ENCODE measurements at places on chromosomes 1 and 21. TPM values are rescaled to one million over a fixed set of nuclear protein-coding genes. Genes with fewer than 3 reads are reported as not detected.

The KRTAP13-2 gene
- not detected for total RNA-seq

GRCh38 chr1:63746129-63746864 is 27.5 kb upstream of the ROR1 start:
- no peaks in the 10 kb centered on the region for H3K36me3 ChIP-seq
- H3K4me3 ChIP-seq: no peak overlapping the region
- no peaks in the 10 kb centered on the region for H3K27me3 ChIP-seq
- no peak overlapping the region for H3K27ac ChIP-seq

GRCh38 chr1:239731082-239731748 is 344.8 kb downstream of the CHRM3 start:
- no peaks in the 10 kb centered on the region for H3K36me3 ChIP-seq
- no peaks in the 10 kb centered on the region for H3K4me1 ChIP-seq
- no peak overlapping the region for H3K4me3 ChIP-seq

GRCh38 chr1:220928320-220928719 is 49.1 kb downstream of the HLX start:
- H3K4me1 ChIP-seq: peaks cover 16% of the 10 kb centered on the region
- no peak overlapping the region for H3K27ac ChIP-seq
- DNase-seq: no peak

DNA sequence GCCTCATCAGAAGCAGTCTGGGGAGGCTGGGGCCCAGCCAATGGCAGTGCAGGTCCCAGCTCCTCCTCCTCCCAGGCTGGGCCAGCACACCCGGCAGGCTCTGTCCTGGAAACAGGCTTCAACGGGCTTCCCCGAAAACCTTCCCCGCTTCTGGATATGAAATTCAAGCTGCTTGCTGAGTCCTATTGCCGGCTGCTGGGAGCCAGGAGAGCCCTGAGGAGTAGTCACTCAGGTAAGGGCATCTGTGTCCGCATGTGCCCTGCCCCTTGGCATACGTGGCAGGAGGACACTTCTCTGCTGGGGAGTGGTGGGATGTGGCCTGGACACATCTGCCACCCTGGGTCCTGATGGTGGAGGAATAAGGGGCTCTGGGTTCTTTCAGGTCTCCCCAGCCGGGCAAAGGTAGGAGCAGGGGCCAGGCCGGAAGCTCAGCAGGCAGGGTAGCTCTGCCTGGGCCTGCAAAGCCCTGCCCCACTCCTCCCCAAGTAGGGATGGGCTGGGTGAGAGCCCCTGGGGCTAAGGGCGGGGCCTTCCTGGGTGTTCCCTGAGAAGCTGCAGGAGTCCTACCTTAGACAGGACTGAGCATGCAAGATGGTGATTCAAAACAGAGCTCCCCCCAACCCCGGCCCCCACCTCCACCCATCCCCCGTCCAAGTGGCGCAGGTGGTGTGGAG is at the start of gene GJB5:
TSS of gene GJB5 (plus strand) at position 84 of the 674 bp plus-strand sequence. CDS start 2,284 bp downstream, outside the sequence.
- no peaks in the 10 kb centered on the region for H3K4me1 ChIP-seq
- H3K27me3 ChIP-seq: no peaks in the 10 kb centered on the region
- no peak within 1 kb of the TSS for H3K4me3 ChIP-seq

The FAM72D gene
- total RNA-seq: not detected

DNA sequence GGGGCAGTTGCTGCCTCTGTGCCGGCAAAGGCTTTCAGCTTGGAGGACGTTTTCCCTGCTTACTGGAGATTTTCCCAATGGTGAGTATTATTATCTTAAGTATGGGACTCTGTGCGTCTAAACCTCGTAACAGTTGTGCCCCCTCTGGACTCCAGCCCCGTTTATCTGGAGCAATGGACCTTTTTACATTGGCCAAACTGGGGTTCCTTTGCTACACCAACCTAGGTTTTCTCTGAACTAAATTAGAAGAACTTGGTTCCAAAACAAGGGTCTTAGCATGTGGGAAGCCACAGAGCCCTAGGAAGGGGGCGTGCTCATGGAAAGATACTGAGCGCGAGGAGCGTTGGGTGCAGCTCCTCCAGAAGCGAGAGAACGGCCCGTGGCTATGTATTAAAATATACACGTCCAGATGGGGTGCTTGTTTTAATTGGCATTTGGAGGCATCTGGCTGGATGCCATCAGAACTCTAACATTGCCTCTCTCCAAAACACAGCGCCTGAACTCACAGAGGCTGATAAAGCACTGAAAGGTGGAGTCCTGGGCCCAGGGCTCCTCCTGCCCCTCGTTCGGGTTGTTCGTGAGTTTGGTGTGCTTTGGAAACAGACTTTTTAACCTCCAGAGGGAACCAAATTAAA is 28.4 kb downstream of the POFUT2 start:
- no peak overlapping the region for H3K27ac ChIP-seq
- H3K4me3 ChIP-seq: no peak overlapping the region
- no peak for DNase-seq
- no peaks in the 10 kb centered on the region for H3K27me3 ChIP-seq
- no peaks in the 10 kb centered on the region for H3K4me1 ChIP-seq

DNA sequence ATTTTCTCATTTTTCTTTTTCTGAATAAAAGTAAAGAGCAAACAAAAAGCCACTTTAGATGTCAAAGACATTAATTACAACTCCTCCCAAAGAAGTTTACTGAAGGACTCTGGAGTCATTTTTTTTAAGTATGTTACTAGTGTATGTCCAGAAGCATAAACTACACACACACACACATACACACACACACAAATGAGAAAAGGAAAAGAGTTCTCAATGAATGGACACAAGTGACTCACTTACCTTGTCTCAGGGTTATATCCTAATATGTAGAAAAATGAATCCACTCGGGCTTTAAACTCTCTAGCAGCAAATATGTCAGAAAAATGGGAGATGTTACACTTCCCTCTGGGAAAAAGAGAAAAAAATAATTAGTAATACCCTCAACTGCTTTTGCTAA is 223.1 kb downstream of the SLC45A1 start:
- H3K36me3 ChIP-seq: no peaks in the 10 kb centered on the region
- H3K27ac ChIP-seq: no peak overlapping the region
- H3K4me3 ChIP-seq: no peak overlapping the region
- no peaks in the 10 kb centered on the region for H3K27me3 ChIP-seq

The TAS1R1 gene
- total RNA-seq: not detected

- no peak overlapping the region for H3K27ac ChIP-seq
- H3K4me3 ChIP-seq: no peak overlapping the region
- no peaks in the 10 kb centered on the region for H3K4me1 ChIP-seq
- no peaks in the 10 kb centered on the region for H3K27me3 ChIP-seq
- no peak for DNase-seq
Measured at GRCh38 chr1:14655385-14655784, 56.9 kb downstream of the KAZN start.

DNA sequence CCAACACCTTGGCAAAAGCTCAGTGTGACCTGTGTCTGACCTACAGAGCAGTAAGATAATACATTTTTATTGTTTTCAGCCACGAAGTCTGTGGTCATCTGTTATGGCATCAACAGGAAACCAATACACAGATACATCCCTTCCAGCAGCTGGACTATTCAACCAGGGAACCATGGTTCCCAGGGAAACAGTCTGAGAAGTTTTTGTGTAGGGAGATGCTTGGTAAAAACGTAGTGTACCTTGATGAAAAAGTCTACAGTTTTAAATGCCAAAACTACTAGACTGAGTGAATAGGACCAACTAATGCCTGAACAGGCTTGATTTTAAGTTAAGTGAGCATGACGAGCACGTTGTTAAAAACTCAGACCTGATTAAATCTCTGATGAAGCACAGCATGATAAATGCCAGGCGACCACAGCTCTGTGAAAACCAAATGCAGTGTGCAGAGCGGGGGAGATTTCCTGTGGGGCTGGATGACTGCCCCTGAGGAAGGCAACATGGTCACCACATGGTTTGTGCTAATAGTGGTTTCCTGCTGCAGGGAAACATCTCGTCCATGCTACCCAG is 228.9 kb downstream of the TNR start:
- no peaks in the 10 kb centered on the region for H3K36me3 ChIP-seq
- no peak overlapping the region for H3K4me3 ChIP-seq
- no peak overlapping the region for H3K27ac ChIP-seq
- DNase-seq: no peak
- no peaks in the 10 kb centered on the region for H3K4me1 ChIP-seq
- H3K27me3 ChIP-seq: no peaks in the 10 kb centered on the region

GRCh38 chr1:158087320-158087927 is 93.3 kb upstream of the CD1D start:
- no peak overlapping the region for H3K4me3 ChIP-seq
- H3K36me3 ChIP-seq: no peaks in the 10 kb centered on the region
- DNase-seq: no peak

DNA sequence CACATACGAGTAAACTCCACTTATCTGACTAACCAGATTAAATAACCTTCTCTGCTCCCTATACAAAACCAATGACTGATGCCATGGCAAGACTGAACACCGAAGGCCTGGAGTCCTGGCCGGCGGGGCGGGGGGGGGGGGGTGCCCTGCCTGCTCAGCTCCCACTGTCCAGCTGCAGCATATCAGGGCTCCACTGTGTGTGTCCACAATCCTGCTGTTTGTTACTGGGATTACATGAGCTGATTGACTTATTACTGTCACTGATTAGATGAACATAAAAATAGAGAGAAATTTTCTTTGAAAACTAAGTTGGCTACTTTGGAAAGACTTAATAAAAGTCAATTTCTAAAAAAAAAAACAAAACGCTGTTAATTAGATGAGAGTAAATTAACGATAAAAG is 24.9 kb downstream of the TMEM63A start:
- H3K27me3 ChIP-seq: no peaks in the 10 kb centered on the region
- DNase-seq: no peak
- H3K27ac ChIP-seq: no peak overlapping the region
- peaks cover 97% of the 10 kb centered on the region for H3K36me3 ChIP-seq

The LENEP gene
- total RNA-seq: not detected

DNA sequence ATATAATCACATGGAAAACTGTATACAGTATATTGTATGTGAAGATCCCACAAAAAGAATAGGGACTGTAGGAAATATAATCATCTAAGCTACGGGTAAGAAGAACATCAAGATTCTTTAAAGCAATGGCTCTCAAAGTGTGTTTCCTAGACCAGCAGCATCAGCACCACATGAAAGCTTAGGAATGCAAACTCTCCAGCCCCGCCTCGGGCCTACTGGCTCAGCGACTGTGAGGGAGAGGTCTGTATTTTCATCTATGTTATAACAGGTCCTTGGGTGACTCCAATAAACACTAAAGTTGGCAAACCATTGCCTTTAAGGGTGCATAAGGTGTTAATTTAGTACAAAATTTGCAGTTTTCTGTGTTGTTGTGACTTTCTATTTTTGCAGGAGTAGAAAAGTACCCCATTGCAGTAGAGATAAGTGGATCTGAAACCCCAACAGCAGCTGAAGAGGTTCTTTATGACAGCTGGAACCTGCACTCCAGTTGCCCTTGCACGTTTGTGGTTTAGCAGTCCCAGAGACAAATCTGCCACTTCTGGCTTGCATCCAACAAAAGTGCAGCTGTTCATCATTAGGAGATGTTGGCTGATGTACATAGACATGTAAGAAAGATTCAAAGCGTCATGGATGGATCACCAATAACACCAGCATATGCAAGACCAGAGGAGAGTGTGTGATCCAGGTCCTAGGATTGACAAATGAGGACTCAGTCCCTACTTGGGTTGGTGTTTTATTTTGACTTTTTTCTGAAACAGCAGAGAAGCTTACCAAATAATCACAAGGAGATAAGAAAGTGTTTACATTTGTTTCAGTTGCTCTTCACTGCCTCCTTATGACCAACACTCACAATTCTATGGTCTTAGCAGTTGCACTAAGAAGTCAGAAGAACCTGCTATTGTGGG is 15.9 kb upstream of the IFNAR1 start:
- no peaks in the 10 kb centered on the region for H3K36me3 ChIP-seq
- no peaks in the 10 kb centered on the region for H3K4me1 ChIP-seq
- DNase-seq: no peak
- H3K27ac ChIP-seq: no peak overlapping the region
- no peaks in the 10 kb centered on the region for H3K27me3 ChIP-seq

The CDC42BPA gene
- 23.0 TPM for total RNA-seq

The TLCD4 gene
- 16.7 TPM for total RNA-seq

GRCh38 chr21:15390049-15390448 is 325.2 kb upstream of the NRIP1 start:
- no peak overlapping the region for H3K27ac ChIP-seq
- DNase-seq: no peak
- no peaks in the 10 kb centered on the region for H3K36me3 ChIP-seq
- H3K27me3 ChIP-seq: no peaks in the 10 kb centered on the region
- no peak overlapping the region for H3K4me3 ChIP-seq
- no peaks in the 10 kb centered on the region for H3K4me1 ChIP-seq

GRCh38 chr1:187408212-187409004 is 579.7 kb downstream of the PLA2G4A start:
- no peaks in the 10 kb centered on the region for H3K36me3 ChIP-seq
- H3K27ac ChIP-seq: no peak overlapping the region
- no peak overlapping the region for H3K4me3 ChIP-seq
- H3K27me3 ChIP-seq: no peaks in the 10 kb centered on the region

The SPRR3 gene
- total RNA-seq: not detected

- no peaks in the 10 kb centered on the region for H3K27me3 ChIP-seq
- DNase-seq: no peak
- peak overlapping the region; percentile 16 for H3K27ac ChIP-seq
- H3K36me3 ChIP-seq: no peaks in the 10 kb centered on the region
- H3K4me3 ChIP-seq: peak overlapping the region; percentile 78
Measured at GRCh38 chr1:27872802-27873551, 633 bp downstream of the THEMIS2 start.

- no peak overlapping the region for H3K4me3 ChIP-seq
- no peak for DNase-seq
- H3K27me3 ChIP-seq: no peaks in the 10 kb centered on the region
- no peak overlapping the region for H3K27ac ChIP-seq
Measured at GRCh38 chr1:84096176-84096575, 47.9 kb upstream of the PRKACB start.

DNA sequence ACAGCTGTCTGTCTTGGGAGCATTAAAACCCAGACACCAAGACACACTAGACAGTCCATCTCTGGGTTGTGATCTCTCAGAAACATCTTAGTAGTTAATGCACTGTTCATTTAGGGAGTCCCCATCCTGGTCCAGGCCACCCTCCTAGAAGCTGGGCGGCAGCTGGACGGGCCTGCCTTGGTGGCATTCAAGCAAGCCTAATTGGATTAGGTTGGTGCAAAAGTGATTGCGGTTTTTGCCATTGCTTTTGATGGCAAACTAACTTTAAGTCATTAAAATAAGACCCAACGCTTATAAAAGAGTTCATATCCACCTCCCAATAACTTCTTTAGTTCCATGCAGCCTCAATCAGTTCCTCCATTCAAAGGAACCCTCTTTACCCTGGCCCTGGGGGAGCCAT is 21.7 kb downstream of the ATP5PO start:
- H3K27me3 ChIP-seq: no peaks in the 10 kb centered on the region
- DNase-seq: no peak
- H3K4me3 ChIP-seq: no peak overlapping the region
- H3K27ac ChIP-seq: no peak overlapping the region
- peaks cover 4% of the 10 kb centered on the region for H3K36me3 ChIP-seq

DNA sequence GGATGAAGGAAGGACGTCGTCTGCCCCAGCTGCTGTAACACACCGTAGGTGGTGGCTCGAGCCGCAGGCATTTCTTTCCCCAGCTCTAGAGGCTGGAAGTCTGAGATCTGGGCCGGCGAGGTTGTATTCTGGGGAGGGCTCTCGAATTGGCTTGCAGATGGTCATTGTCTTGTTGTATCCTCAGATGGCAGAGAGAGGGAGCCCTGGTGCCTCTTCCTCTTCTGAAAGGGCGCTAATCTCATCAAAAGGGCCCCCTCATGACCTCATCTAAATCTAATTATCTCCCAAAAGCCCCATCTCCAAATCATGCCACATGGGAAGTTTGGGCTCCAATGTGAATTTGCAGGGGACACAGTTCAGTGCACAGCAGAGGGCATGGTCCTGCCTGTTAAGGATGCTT is 109.0 kb downstream of the SIK1 start:
- H3K36me3 ChIP-seq: no peaks in the 10 kb centered on the region
- no peak overlapping the region for H3K4me3 ChIP-seq
- peaks cover 6% of the 10 kb centered on the region for H3K27me3 ChIP-seq

All from psoas muscle (tissue), 8 donors.